ENCODE measurements at places on chromosomes 2 and 18. TPM values are rescaled to one million over a fixed set of nuclear protein-coding genes. Genes with fewer than 3 reads are reported as not detected.

The MROH2A gene
- 10.7 TPM for total RNA-seq

The FABP1 gene
- total RNA-seq = 4.9 TPM

The CAVIN2 gene
- total RNA-seq = 4.1 TPM

The GCKR gene
- 2.3 TPM for total RNA-seq

The LOXL3 gene
- 15.2 TPM for total RNA-seq

The CRYGC gene
- 2.2 TPM for total RNA-seq

The ACADL gene
- 18.1 TPM for total RNA-seq

The MOCOS gene
- 1.5 TPM for total RNA-seq

The CENPA gene
- 2.8 TPM for total RNA-seq

The GBX2 gene
- total RNA-seq = 0.56 TPM

The NAT8 gene
- total RNA-seq = not detected

The DNER gene
- total RNA-seq = 2.0 TPM

The HRH4 gene
- total RNA-seq = 0.39 TPM

The CDKL4 gene
- 4.2 TPM for total RNA-seq

The VIT gene
- total RNA-seq = 9.4 TPM

The LIPG gene
- 25.4 TPM for total RNA-seq

The NT5C1B gene
- total RNA-seq = 18.0 TPM

The IL18R1 gene
- total RNA-seq = 2.9 TPM

The LHCGR gene
- total RNA-seq = 1.5 TPM

The RFTN2 gene
- total RNA-seq = 25.0 TPM

DNA sequence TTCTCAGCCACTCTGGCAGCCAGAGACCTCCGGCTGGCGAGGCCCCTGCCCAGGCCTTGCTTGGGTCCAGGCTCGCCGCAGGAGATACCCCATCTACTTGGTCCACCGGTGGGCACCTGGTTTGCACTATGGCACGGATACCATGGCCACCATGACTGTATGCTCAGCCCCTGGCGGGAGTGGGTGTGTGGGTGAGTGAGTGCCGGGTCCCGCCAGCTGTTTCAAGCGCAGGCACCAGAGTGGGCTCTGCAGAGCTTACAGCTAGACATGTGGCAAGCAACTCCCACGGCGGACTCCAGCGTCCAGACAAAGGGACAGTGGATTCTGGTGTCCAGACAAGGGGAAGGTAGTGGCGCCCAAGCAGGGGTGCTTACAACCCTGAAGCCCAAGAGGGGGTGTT, 1.4 kb downstream of the ATG4B start:
- DNase-seq = no peak

DNA sequence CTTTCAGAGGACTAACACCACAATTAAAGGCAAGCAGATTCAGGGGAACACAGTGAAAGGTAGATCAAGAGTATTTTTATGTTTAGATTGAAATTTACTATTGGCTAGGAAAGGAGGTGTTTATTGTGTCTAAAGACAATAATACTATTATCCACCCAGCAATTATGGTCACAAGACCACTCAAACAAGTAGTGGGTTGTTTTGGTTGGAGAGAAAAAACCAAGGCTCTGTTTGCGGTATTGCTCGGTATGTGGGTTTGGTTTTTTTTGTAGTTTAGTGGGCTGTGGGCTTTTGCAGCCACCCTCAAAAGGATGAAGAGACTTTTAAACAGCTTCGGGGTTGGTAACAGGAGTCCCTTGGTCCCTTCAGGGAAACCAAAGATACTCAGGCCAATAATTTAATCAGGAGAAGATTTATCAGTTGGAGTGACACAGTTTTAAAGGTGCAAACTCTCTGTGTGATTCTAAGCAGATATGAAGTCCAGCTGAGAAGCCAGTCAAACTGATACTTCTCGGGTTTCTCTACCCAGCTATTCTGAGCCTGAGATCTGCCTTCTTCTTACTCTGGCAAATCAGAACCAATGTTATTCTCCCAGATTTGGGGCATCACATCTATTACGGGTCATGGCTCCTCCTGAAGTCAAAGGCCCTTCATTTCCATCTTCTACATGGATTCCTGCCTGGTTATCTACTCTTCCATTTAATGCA, 55.3 kb downstream of the DCC start:
- no peak for DNase-seq

GRCh38 chr2:16971722-16972234, 306.1 kb upstream of the CYRIA start:
- no peak for DNase-seq

DNA sequence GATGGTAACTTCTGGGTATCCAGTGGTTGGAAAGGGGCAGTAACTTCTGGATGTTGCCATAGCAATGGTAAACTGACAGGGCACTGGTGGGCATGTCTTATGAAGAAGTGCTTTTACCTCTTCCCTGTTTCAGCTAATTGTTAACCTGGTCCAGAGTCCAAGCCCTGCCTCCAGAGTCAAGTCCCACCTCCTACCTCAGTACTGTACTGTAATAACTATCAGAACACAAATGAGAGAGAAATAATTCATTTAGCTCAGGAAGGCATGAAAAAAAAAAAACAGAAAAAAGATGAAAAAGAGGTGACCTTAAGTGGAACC, 237.0 kb downstream of the ZNF804A start:
- no peak for DNase-seq

- no peak for DNase-seq
These were observed 69.5 kb upstream of the SPTBN1 start for GRCh38 chr2:54386585-54386984.

DNA sequence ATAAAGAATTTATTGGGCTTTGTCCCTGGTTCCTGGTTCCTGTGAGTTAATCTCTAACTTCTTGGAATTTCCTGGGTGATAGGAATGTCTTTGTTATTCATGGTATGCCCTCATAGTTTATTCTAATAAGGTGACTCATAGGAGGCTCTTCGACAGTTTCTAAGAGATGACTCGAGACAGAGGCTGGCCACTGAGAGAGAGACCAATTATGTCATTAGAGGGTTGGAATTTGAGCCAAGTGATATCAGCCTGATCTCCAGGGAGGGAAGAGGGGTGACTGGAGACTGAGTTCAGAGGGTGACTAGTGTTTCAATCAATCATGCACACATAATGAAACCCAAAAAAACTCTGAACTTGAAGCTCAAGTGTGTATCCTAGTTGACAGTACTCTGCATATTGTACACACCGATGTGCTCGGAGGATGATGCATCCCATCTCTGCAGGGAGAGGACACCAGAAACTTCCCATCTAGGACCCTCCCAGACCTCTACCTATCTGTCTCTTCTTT, 185.7 kb downstream of the MTCL1 start:
- no peak for DNase-seq

- no peak for DNase-seq
These were observed 80.2 kb upstream of the NFU1 start for GRCh38 chr2:69517410-69517809.

DNA sequence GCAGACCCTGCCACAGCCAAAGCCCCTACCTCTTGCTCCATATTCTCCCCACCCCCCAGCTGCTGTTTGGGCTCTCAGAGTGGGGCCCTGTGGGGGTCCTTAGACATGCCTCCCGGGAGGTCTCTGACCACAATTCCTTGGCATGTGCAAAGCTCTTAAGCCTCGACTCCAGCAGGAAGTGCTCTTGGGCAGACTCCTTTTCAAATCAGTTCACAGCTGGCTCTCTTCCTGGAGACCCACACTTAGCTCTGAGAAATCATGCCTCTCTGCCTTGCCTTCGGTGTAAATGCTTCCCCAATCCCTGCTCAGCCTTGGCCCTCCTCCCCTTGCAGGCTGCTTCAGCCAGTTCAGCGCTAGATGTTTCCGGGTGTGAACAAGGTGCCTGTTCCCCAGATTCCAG, 46.9 kb downstream of the NGEF start:
- DNase-seq = no peak

DNA sequence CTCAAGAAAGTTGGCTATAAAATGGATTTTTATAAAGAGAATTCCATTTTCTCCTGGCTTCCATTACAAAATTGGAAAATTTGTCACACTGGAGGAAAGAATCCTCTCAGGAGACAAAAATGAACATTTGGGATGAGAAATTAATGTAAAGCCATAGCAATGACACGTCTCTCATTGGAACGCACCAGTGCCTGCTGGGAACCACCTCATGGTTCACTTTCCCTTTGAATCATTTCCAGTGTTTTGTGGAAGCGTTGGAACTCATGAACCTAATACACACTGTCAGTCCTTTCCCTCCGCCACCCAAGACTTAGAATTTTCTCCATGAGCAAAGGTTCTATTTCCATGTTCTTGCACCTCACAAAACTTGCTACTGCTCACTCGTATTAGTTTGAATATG, 21.0 kb upstream of the NRP2 start:
- no peak for DNase-seq

DNA sequence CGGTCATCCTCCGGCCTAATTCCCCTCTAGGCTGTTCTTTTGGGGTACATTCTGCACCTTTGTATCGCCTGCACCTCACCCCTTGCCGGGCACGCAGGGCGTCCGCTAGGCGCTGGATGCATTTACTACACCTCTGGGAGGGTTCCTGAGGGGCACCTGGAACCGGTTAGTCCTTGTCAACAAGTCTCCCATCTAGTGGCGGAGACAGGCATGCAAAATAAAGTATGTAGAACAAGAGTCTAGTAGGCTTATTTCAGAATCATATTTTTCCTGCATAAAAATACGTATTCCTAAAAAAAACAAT, 705 bp upstream of the TEX261 start:
- DNase-seq = peak; percentile 45

- DNase-seq = no peak
These were observed 189.9 kb downstream of the SLC4A10 start for GRCh38 chr2:161814008-161814660.

- DNase-seq = no peak
These were observed 387.6 kb downstream of the DCDC2C start for GRCh38 chr2:4090668-4091630.

- DNase-seq = no peak
These were observed 8.0 kb downstream of the PKDCC start for GRCh38 chr2:42055573-42056514.

DNA sequence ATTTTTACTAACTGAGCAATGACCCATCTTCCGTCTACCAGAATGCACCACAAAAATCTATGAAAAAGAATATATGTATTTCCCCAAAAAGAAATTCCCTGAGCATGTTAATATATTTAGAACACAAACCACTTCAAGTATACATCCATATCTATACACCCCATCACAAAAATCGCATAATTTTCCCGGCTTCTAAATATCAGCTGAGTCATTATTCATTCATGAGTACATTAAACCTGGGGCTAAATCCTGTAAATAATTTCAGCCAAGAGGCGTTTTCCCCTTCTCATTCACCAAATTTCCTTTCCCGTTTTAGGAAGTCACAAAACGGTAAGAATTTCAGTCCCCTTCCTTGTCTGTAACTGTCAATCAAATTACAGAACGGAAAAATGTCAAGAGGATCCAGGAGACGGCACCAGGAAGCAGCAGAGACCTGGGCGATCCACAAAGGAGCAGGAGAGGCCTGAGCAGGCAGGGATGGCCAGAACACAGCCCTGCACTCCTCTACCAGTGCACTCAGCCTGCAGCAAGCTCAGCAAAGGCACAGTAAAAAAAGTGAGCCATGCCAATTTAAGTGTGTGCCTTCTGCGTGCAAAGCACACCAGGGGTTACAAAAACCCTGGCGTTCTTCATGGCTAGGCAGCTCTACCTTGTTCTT, 300.7 kb downstream of the TCF4 start:
- no peak for DNase-seq

- no peak for DNase-seq
These were observed 287.6 kb downstream of the MYCN start for GRCh38 chr2:16227811-16228462.

- DNase-seq = no peak
These were observed 18.2 kb downstream of the FBLN7 start for GRCh38 chr2:112156152-112156986.

GRCh38 chr2:36409335-36409734, 53.8 kb downstream of the CRIM1 start:
- no peak for DNase-seq

- DNase-seq = no peak
These were observed 288.0 kb upstream of the TNP1 start for GRCh38 chr2:217147818-217148217.

- peak; percentile 89 for DNase-seq
These were observed at the start of gene IMPACT for GRCh38 chr18:24426398-24427294. Gene IMPACT, plus strand, starts transcription at chr18:24426670. Its CDS starts 87 bp downstream, at chr18:24426757.

- no peak for DNase-seq
These were observed 343.2 kb upstream of the TNP1 start for GRCh38 chr2:217203086-217203485.

DNA sequence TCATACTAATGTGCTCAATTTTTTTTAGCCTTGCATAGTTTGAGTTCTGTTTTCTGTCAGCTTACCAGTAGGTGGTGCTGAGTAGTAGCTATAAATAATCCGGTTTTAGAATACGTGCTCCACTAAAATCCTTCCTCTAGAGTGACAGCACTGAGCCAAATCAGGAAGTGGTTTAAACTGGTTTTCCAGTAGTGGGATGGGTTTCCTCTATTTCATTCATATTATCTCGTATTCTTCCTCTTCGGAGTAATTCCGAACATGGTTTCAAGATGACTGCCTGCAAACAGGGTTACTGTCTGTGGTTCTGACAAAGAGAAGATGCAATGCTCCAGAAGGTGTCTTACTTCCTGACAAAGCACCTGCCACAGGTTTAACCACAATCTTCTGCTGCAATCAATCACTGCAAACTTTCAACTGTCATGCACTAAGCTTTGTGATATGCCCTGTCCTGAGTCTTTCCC, 496.9 kb upstream of the VRK2 start:
- no peak for DNase-seq

DNA sequence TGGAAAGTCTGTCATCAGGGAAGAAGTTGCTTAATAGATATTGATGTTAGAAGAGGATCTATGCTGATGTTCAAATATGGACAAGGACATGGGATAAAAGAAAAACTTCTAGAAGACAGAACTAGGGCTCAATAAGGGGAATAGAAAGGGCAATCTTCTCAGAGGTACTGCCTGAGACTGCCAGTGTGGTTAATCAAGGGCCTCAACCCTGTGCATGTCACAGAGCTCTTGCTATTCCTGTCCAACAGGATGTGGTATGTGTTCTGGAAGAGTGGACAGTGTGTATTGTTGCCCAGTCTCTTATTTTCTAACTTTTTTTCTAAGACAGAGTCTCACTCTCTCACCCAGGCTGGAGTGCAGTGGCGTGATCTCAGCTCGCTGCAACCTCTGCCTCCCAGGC, 27.8 kb upstream of the RNF125 start:
- no peak for DNase-seq

Data from testis (tissue), 5 donors.